ENCODE measurements at places on chromosomes 12 and 14.
A peak's percentile ranks its signal among the peaks of the same experiment; 100 is the strongest.

- DNase-seq, result no peak
Measured at GRCh38 chr12:7144414-7145120, 14.4 kb downstream of the CLSTN3 start.

GRCh38 chr12:69024413-69024812 lies 91.4 kb upstream of the CPM start:
- DNase-seq, result no peak

- DNase-seq, result peak; percentile 76
Measured at GRCh38 chr14:68815298-68816182, 22.7 kb upstream of the ZFP36L1 start.

DNA sequence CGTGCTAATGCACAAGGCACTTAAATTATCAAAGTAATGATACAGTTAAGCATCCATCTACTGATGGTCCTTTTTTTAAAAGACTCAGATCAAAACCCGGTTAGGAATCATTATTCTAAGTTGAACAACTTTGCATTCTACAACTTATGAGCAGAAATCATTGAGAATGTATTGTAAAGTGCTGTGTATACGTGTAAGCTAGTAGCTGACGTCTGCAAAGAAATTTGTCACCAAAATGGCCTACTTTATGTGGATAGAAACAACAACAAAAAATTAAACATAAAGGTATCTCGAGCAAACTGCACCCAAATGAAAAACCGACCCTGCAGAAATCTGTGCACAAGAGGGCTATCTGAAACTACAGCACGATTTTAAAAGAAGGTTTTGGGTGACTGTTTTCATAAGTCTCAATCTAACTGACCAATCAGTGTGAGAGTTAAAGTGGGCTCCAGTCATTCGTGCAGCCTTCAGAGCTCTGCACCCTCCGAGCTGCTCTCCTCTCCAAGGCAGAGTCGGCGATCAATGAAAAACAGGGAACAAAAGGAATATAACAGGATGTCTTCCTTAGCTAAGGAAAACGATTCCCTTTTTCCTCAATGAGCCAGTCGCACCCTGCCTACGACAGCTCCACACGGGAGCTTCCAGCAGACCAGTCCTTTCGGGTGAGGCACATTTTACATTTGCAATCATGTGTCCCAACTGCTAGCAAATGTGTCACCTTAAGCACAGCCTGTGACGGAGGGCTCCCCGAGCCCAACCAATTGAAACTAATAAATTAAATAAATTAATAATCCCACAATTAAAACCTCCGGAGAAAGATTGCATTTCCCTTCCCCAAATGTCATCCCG lies 200.7 kb upstream of the FOXN3 start:
- DNase-seq, result no peak

GRCh38 chr14:99889268-99889667 lies 96.1 kb downstream of the EML1 start:
- no peak for DNase-seq

GRCh38 chr14:66206554-66206953 lies 279.6 kb upstream of the CCDC196 start:
- DNase-seq, result no peak

DNA sequence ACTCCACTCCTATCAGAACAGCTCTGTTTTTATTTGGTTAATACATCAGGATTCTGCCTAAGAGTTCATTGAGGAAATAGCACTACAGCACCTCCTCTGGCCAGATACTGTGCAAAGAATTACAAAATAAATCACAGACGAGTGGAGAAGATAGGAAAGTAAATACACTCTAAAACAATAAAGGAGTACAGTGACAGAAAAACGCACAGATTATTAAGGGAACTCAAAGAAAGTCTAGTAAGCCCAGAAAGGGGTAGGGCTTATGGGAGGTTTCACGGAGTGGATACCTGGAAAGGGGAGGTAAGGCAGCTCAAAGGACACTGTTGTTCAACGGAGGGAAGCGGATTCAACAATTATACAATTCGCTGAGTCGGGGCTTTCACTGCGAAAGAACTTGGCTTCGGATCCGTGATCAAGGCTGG lies 5.5 kb downstream of the OR10AD1 start:
- DNase-seq, result no peak

DNA sequence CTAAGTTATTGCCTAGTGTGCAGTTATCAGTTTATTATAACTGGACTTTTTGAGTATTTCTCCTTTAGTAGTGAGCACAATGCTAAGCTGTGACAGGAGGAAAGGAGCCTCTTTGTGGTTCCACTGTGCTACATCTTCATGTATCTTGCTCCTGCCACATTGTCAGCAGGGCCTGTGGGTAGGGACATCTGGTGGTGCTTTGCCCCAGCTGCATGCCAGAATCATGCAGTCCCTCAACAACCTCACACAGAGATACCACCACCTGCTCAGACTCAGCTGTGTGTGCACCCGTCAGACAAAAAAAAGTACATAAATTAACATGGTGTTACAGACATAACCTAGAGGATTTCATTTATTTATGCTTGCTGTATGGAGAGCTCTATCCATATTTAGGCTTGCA lies 51.1 kb downstream of the MIS18BP1 start:
- DNase-seq, result no peak
